ENCODE measurements at places on chromosomes 3 and 15.

DNA sequence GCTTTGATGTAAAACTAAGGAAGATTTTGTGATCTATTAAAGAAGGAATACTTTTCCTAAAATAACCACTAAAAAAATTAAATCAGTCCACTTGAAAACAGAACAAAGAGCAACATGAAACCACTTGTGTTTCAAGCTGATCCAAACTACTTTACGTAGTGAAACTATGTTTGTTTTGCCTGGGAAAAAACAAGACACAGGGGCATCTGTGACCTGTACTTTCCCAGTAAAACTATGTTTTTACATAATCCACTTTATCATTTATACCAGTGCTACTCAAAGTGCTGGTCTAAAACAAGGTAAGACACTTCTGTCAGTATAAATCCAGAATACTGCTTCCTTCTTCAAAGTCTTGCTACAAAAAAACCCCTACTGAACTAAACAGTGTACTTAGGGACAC lies 56.7 kb downstream of the SPG11 start:
- DNase-seq = no peak

- DNase-seq = no peak
Measured at GRCh38 chr15:67784856-67785430, 40.4 kb upstream of the SKOR1 start.

- DNase-seq = peak; percentile 56
Measured at GRCh38 chr15:31265871-31266711, 60.5 kb upstream of the KLF13 start.

- no peak for DNase-seq
Measured at GRCh38 chr15:91821458-91821857, 32.0 kb upstream of the SLCO3A1 start.

- no peak for DNase-seq
Measured at GRCh38 chr3:127324076-127324475, 36.2 kb upstream of the PRR20G start.

DNA sequence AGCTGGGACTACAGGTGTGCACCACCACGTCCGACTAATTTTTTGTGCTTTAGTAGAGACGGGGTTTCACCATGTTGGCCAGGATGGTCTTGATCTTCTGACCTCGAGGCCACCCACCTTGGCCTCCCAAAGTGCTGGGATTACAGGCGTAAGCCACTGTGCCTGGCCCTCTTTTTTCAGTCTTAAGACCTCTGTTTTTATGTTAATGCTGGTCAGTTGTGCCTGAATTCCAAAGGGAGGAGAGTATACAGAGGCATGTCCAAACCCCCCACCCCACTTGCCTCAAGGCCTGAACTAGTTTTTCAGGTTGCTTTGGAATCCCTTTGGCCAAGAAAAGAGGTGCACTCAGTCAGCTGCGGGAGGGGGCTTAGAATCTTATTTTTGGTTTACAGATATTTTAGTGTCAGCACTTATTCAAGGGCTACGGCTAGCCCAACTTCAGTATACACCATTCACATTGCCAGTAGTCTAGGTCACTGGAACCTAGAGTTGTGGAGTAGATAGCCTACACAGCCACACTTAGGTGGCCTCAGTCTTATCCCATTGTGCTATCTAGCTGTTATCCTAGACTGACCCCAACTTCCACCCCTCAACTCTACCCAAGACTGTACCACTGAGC lies 128.0 kb upstream of the TPM1 start:
- DNase-seq = no peak

DNA sequence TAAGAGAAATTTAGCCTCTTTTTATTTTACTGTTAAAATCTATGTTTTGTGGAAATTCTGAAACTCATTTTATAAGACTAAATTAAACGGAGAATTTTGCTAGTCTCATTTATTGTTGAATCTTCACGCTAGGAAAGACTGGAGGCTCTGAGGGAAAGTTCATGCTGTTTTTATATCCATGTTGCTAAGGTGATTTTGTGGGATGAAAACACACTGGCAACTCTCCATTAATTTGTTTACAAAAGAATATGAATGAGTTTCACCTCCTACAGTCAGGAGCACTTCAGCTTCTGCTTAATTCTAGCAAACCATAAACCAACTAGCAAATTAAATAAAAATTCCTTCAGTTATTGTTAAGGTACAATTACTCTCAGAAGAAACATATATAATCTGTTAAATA lies 195.4 kb downstream of the RAP2B start:
- no peak for DNase-seq

- no peak for DNase-seq
Measured at GRCh38 chr15:76674883-76675282, 230.3 kb downstream of the SCAPER start.

DNA sequence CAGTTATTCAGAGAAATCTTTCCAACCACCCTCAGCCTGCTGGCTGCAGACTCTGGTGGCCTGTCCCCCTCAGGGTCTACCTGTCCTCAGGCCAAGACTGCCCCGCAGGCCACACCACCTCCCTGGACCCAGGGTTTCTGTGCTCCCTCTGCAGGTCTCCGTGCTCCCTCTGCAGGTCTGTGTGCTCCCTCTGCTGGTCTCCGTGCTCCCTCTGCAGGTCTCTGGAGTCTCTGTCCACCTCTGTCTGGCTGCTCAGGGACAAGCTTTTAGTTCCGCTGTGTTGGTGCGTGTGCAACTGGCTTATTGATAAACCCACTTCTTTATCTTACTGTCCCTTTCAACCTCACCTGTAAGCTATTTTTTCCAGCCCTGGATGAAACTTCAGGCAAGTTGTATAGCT lies 30.1 kb downstream of the BDH1 start:
- no peak for DNase-seq

- no peak for DNase-seq
Measured at GRCh38 chr3:175163686-175164085, 304.6 kb downstream of the NAALADL2 start.

DNA sequence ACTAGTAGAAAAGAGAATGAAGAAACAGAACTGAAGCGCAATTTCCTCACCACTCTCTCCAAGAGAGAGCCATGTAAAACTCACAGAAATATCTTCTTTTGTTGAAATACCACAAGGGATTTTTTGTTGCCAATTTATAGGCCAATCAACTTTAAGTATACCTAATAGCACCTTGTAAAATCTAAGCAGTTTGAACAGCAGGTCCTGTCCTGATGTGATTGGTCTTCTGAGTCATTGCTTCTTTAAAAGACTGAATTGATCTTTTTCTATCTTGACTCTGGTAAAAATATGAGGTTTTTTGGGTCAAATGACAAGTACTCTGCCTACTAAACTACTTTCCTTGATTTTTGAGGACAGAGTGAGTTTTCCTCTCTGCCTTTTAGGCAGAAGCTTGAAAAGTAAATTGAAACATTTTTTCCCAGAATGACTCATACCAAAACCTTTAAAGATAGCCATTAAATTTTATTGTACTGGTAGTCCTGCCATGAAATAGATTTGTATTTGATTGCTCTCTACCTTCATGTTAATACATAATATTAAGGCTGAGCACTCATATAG lies 343.9 kb upstream of the CBLB start:
- DNase-seq = no peak

GRCh38 chr3:17554078-17554477 lies 188.4 kb downstream of the TBC1D5 start:
- no peak for DNase-seq

DNA sequence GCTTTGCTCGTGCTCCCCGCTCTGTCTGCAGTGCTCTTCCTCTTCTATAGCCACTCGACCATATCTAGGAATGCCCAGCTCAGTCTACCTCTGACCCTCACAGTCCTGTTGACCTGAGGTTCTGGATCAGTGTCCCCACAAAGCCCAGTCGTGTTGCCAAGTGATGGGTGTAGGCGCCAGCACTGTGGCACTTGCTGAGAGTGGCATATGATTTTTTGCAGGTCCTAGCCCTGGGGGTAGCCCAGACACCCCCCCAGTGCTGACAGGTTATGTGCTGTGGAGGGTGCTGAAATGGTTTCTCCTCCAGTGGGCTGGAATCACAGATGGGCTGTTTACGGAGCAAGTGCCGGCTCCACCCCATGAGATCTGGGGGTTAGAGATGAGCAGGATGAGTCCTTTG lies 32.5 kb downstream of the ACAD9 start:
- no peak for DNase-seq

DNA sequence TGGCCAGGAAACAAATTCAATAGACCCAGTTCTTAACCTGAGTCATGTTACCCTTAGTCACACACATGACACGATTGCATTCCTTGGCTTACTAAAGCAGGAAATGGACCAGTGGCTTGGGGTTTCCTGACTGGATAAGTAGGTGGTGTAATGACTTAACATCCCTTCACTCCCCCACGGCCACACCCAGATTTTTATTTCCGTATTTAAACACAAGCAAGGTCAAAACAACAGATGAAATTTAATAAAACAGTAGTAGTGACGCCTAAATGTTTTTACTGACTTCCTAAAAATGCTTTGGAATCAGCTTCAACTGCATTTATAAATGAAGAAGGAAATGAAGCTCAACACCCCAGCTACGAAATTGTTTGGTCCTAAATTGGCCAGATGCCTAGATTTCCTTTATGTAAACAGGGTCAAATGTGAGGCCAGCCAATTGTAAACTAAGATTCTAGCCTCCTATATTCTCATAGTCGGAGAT lies 324.3 kb downstream of the CHST2 start:
- no peak for DNase-seq

- no peak for DNase-seq
Measured at GRCh38 chr3:17717411-17717810, 25.0 kb downstream of the TBC1D5 start.

DNA sequence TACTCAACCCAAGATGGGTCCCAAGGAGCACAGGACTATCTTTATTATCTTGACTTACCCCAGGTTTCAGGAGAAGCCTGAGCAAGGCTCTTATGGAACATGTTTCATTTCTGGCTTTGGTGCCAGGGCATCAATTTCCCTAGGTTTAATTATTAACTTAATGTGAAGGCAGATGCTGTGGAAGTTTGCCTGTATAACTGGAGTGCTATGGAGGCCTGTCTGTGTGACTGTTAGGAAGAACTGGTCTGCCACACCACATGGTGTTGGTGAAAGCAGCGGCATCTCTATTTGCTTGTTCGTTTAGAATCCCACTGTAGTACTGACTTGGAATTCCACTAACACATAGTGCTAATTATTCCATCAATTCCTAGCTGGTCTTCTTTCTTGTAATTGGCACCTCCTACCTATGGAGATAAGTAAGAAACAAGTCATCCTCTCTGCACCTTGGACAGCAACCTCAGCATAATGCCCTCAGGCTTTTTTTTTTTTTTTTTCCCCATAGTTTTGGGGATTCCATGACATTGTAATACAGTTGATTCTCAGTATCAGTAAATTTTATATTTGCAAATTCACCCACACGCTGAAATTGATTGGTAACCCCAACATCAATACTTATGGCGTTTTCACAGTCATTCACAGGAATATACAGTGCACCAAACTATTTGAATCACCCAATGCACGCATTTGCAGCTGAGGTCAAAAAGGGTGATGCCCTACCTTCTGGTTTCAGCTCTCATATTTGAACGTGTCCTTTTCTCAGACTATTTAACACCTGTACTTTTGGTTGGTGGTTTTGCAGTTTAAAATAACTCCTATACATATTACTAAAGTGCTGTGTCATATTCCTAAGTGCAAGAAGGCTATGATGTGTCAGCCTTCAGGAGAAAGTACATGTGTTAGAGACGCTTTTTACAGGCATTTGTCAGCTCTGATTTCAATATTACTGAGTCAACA lies 772.8 kb upstream of the LMCD1 start:
- DNase-seq = no peak

DNA sequence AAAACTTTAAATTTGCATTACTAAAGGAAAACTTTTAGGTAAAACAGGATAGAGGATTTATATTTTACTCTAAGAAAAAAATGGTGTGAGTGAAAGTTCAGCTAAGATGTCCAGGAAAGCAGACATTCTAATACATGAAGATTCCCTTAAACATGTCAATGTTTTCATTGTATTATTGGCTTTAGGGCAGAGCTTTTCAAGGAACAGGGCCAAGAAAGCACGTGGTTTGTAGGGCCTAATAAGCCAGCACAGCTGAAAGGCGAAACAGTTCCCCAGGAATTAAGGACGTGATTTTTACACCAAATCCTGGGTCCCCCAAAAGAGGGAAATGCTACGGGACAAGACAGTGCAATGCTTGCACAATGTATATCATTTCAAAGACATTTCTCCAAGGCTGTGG lies 48.6 kb upstream of the MKRN3 start:
- no peak for DNase-seq

DNA sequence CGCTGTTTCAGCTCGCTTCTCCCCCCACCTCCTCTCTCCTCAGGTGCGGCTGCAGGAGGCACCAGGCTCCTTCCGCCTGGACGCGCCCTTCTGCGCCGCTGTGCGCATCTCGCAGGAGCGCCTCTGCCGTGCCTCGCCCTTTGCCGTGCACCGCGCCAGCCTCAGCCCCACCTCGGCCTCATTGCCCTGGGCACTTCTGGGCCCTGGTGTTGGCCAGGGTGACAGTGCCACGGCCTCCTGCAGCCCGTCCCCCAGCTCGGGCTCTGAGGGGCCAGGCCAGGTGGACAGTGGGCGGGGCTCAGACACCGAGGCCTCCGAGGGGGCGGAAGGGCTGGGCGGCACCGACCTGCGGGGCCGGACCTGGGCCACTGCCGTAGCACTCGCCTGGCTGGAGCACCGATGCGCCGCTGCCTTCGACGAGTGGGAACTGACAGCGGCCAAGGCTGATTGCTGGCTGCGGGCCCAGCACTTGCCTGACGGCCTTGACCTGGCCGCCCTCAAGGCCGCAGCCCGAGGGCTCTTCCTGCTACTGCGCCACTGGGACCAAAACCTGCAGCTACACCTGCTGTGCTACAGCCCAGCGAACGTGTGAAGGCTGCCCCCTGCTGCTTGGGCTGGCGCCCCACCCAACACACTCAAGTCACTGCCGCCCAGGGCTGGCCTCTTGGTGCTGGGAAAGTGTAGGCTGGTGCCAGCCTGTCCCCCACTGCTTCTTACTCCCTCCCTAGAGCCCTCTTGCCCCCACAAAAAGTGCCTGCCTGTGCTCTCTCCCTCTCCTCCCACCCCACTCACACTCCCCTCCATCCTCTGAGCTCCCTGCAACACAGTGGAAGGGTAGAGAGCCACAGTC lies 7.1 kb downstream of the ALG3 start:
- no peak for DNase-seq

DNA sequence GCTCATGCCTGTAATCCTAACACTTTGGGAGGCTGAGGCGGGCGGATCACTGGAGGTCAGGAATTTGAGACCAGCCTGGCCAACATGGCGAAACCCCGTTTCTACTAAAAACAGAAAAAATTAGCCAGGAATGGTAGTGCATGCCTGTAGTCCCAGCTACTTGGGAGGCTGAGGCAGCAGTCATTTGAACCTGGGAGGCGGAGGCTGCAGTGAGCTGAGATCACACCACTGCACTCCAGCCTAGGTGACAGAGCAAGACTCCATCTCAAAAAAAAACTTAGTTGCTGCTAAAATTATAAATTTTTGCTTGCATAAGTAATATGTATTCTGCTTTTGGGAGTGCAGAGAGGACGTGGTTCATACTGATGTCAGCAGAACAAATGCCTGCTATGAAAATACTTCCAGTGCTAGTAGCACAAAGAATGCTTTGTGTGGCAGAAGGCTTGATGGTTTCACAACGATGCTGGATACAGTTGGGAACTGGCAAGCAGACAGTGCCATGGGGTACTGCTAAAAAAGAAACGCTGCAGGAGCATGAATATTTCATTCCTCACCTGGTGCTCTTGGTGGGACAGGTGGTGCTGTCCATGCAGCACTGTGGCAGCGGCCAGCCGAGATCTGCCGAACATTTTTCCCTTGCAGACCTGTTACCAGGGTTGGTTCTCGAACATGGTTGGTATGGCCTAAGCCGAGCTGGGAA lies 31.1 kb downstream of the FBXL22 start:
- no peak for DNase-seq
